ENCODE measurements at places on chromosomes 6 and 20.

DNA sequence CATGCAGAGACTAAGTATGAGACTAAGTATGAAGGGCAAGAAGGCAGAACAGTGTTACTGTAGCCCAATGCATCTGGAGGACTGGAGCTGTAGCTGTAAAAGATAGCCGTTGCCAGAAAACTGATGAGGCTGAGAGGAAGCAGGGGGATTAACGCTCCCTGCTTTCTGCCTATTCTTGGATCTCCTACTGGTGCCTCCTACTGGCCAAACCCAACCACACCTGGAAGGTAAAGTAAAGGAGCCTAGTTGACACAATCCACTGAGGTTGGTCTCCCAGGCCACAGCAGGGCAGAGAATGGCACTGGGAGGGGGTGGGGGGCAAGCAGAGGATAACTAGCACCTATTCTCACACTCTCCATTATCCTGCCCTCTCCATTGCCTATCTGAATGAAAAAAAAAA lies 105.0 kb upstream of the MRPS10 start:
- DNase-seq, result no peak

- no peak for DNase-seq
Measured at GRCh38 chr20:34915131-34915530, 38.7 kb downstream of the ACSS2 start.

DNA sequence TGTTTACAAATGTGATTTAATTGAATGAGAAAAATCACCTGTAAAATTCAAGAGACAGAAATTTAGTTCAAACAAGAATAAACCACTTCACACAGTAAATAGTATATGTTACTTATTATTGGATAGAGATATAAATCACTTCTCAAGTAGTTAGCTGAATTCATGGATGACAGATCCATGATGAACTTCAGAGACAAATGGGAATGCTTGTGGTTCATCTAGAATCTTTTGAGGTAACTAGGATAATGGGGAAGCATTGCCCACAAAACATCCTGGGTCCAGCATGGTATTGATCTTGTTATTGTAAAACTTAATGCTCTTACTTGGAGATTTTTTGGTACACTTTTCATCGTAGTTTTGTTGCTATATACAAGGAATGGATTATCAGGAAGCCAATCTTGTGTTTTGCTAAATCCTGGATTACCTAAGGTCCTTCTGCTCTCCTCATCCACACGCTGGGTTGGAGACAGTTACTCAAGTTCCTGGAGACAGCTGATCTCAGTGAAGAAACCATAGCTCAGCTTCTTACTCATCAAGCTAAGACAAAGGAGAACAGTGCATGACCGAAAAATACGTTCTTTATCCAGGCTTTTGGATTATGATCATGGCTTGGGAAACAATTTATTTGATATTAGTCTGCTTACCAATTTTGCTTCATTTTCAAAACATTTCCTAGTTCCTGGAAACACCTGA lies 142.5 kb upstream of the PREP start:
- DNase-seq, result no peak

DNA sequence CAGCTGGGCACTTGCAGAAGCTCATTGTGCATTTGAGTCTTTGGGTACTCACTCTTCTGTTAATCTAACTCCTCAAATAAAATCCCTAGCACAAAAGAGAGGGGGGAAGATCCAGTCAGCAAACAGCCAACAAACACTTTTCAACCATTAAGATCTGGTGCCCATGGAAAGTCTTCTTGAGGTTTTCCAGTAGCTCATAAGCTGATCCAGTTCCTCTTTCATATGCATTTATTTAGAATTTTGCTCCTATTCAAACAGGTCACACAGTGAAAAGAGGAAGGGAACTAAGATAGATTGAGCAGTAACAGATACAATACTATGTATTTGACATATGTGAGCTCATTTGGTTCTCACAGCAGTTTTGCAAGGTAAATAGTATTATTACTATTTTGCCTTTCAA lies 38.6 kb downstream of the HLA-DPB1 start:
- no peak for DNase-seq

DNA sequence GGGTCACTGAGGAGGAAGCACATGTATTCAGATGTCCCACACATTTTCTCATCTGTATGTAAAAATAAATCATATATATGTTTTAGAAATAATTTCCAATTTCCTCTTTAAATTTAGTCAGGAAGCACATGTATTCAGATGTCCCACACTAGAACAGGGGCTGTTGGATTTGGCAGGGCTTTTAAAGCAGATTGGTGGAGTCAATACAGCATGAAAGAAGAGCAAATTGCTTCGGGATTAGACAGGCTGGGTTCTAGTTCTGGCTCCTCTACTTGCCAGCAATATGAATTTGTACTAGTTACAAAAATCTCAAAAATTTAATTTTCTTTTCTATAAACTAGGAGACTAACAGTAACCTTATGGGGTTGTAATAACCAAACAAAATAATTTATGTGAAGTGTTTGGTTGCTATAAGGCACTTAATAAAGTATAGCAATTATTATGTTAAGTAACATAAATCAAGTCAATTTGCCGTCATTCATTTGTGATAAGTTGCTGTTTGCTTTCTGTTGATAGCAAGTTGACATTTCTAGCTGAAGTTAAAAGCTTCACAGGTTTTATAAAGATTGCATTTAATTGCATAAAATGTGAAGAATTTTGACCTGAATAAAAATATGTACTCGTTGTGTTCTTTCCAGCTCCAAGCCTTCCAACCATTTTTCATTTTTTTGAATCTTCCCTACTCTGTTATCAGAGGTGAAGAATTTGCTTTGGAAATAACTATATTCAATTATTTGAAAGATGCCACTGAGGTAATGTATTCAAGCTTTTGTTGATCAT lies 88.9 kb downstream of the CD109 start:
- no peak for DNase-seq

DNA sequence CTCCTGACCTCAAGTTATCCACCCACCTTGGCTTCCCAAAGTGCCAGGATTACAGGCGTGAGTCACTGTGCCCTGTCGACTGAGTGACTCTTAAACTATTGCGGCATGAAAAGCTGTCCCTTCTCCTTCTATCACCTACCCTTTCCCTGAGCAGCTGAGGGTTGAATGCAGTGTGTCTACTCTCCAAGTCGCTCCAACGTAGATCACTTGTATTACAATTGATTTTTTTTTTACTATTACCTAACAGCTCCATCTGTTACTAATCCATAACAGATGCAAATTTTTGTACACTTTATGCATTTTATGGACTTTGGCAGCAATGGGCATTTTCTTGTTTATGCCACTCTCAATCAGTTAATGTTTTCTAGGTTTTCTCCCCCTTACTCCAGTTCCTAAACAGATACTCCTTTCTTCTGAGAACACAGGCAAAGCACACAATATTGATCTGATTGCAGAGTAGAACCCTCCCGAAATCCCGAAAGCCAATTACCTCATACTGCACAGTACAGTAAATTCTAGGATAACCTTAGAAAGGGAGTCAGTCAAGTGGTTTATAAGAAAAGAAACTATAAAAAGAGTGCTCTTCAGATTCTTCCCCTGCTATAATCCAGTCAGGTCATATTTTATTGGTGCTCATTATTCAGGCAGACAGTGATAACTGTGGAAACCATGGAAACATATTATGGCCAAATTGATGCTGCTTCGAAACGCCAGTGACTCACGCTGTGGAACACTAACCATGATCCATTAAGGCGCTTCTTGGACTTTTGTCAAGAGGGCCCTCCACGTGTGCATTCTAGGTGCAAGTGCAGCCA lies 273.0 kb downstream of the ADGB start:
- no peak for DNase-seq

- DNase-seq, result no peak
Measured at GRCh38 chr20:39619271-39619785, 657.2 kb downstream of the DHX35 start.

- no peak for DNase-seq
Measured at GRCh38 chr6:34955442-34955841, 66.4 kb downstream of the ANKS1A start.

DNA sequence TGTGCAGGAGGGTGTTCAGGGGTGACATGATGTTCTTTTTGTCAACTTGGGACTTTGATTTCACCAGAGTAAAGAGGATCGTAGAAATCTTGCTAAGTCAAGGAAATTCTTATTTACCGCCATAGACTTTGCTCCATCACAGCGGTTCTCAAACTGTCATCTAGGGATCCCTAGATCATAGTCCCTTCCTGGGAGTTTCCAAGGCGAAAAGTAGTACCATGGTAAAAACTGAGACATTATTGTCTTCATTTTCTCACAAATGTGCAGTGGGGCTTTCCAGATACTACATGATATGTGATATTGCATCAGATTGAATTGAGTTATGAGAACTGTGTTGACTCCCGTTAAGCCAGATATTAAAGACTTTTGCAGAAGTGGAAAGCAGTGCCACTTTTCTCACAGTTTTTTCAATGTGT lies 79.7 kb downstream of the JARID2 start:
- no peak for DNase-seq
